ENCODE measurements at places on chromosomes 7 and 10.

- DNase-seq: no peak
Measured at GRCh38 chr10:20256969-20257368, 440.7 kb downstream of the PLXDC2 start.

DNA sequence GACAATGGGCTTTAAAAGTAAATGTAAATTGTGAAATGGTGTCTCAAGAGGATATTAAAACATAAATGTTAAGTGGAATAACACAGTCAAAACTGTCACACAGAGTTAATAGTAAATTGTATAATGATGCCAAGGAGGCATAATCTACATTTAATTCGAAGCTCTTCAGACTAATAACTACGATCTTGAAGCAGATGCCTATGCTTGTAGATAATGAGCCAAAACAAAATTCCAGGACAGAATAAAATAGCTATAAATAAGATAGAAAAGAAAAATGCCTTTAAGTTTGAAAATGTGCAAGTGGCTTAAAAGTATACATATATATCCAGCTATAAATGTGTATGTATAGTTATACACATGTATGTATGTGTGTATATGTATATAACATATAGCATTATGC is 17.5 kb downstream of the TWIST1 start:
- no peak for DNase-seq

GRCh38 chr7:44348300-44348699 is 22.9 kb upstream of the CAMK2B start:
- no peak for DNase-seq

DNA sequence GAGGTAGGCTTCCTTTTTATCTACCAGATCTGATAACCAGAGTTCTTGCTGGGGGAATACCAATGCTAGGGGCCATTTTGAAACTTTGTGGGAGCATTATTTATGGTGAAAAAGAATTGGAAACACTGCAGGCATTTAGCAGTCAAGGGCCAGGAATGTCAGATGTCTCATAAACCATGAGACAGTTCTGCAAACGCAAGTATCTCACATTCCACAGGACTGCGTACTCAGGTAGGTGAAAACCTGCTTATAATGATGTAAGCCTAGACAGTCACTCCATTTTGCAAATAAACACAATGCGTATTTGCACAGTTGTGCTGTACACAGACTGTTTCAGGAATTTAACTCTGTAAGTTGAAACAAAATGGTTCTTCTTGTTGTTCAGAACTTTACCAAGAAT is 33.9 kb downstream of the ECHDC3 start:
- no peak for DNase-seq

DNA sequence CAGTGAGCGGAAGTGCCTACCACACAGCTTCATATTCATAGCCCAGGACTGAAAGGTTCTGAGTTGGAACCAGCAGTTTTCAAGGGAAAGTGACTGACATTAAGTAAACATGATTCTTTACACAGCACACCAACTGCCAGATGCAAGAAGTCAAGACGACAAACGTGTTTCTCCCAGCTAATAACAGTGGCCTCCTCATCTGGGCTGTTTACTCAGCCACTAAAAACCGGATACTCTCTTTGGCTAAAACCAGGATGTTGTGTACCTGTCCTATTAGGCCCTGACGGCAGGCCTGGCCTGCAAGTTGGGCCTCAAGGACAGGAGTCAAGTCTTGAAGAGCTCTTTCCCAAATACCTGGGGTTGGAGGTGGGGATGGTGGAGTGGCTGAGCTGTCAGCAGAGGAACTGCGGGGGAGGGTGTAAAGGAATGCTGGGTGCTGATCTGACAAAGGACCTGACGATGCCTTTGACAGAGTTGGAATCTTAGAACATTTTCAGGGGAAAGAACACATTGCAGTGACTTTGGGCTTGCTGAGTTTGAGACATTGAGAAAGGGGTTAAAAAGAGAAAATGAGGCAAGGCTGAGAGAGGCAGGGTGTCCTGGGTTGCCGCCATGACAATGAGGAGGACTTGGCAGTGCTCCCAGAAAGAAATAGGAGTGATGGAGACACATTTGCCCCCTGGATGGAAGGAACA is 57.7 kb downstream of the STEAP1B start:
- no peak for DNase-seq

DNA sequence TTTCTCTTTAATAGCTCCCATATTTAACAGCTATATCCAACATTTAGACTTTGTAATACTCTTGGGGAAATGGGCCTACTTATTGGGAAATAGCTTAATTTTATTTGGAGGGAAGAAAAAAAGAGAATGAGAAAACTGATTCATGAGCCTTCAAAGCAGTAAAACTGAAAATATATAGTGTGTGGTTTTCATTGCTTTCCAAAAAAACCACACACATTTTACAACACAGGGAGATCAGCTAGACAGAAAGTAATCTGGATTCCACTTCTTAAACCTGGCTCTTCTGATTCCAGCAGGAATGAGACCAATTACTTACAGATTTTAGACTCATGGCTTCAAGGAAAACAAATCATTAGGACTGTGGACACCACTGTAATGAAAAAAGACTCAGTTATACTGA is 48.7 kb downstream of the CH25H start:
- DNase-seq: no peak

DNA sequence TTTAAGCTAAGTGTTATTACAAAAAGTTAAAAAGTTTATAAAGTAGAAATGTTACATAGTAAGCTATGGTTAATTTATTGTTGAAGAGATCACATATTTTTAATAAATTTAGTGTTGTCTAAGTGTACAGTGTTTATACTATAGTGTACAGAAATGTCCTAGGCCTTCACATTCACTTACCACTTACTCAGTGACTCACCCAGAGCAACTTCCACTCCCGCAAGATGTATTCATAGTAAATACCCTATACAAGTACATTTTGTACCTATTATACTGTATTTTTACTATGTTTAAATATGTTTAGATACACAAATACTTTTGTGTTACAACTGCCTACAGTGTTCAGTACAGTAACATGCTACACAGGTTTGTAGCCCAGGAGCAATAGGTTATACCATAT is 69.2 kb downstream of the DNAJC1 start:
- no peak for DNase-seq

- no peak for DNase-seq
Measured at GRCh38 chr10:61937631-61938351, 36.3 kb downstream of the ARID5B start.
